ENCODE measurements at places on chromosomes 16 and 17. TPM values are rescaled to one million over a fixed set of nuclear protein-coding genes. Genes with fewer than 3 reads are reported as not detected.

TNFRSF13B gene
- not detected for total RNA-seq

OR3A1 gene
- not detected for total RNA-seq

OTOP3 gene
- not detected for total RNA-seq

GRCh38 chr16:6957681-6958080 lies 375.0 kb upstream of the RBFOX1 start:
- no peak for DNase-seq

DNA sequence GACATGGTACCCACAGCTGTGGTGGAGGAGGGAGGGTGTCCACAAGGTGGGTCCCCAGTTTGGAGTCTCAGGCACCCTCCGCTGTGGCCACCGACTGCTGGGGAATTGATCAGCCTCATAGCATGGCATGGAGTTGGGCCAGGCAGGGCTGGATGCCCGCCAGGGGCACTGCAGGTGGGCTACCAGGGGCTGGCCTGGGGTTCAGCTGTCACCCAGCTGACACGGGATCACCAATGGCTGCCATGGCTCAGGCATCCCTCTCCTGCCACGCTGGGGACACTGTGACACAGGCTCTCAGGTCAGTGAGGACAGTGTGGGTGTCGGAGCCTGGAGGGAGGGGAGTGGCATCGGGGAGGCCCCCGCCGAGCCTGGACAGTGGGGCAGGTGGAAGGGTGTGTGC lies 19.8 kb upstream of the SSTR5 start:
- DNase-seq = no peak

DNA sequence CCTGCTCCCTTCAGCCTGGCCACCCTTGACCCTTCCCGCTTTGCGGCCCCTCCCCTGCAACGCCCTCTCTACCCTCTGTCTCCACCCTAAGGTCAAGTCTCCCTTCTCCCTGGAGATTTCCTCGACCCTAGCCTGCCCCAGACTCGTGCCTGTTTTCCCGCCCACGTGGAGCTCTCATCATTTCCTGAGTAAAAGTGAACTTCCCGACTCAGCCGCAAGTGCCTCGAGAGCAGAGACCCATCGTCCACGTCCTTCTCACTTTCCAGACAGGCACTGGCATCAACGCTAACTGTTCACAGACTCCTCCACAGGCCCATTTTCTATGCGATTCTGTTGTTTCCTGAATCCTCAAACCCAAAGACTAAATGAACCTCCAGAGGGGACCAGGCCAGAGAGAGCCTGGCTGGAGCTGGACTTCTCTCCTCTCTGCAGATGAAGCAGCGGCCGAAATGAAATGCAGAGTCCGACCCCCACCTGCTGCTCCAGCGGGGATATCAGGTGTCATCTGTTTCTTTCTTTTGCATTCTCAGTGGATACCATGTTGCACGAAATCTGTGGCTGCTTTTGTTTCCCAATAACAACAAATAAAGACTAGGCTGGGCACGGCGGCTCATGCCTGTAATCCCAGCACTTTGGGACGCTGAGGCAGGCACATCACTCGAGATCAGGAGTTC lies 52.5 kb downstream of the RTN4RL1 start:
- no peak for DNase-seq

DNA sequence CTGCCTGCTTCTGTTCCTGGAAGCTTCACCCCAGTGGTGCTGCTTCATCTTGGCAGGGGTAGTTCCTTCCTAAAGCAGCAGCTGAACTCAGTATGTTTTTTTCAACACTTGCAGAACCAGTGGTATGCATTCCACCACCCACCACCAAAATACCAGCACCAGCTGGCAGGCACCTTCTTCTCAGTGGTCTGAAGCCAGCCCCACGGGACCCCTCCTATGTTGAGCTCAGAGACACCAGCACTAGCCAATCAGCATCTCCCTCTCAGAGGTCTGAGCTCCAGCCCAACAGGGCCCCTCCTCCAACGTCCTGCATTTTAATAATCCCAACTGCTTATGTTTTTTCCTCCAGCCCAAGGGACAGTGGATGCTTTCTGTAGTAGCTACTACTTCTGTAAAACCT lies 299.6 kb upstream of the CCL2 start:
- DNase-seq = no peak

DNA sequence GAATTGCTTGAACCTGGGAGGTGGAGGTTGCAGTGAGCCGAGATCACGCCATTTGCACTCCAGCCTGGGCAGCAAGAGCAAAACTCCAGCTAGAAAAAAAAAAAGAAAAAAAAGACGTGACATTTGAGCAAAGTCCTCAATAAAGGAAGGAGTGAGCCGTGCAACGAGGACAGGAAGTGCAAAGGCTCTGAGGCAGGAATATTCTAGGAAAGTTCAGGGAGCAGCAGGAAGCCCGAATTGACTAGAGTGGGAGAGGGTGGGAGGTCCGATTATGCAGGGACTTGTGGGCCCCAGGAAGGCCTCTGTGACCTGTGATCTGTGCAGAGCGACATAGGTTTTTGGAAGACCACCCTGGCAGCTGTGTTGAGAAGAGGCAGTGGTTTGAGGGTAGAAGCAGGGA lies 8.6 kb upstream of the LASP1NB start:
- no peak for DNase-seq

TAF15 gene
- 39.3 TPM for total RNA-seq

DNA sequence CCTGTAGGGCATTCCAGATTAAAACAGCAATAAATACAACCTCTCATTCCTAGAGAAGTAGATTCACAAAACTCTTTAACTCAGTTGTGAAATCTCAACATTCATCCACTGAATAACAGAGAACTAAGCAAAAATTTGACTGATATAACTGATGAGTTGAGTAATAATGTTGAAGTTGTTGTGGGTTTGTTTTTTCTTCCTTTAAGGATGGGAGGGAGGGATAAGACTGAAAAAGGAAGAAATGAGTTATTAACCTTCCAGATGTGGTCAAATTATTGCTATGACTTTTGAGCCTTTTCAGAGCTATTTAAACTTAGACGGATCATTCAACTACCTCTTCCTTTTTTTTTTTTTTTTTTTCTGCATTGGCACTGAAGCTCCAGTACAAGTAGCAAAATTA lies 38.6 kb downstream of the SKAP1 start:
- no peak for DNase-seq

All from GM23248 (cell line).